NCI-H460 (cell line): ENCODE measurements at places on chromosomes 13 and 19. TPM values are rescaled to one million over a fixed set of nuclear protein-coding genes. Genes with fewer than 3 reads are reported as not detected.

The LHFPL6 gene
- total RNA-seq, result 18.3 and 19.4 TPM in 2 replicates

GRCh38 chr19:29031216-29031615, 181.7 kb downstream of the UQCRFS1 start:
- DNase-seq, result no peak

The IPO5 gene
- total RNA-seq, result 128 and 132 TPM in 2 replicates

DNA sequence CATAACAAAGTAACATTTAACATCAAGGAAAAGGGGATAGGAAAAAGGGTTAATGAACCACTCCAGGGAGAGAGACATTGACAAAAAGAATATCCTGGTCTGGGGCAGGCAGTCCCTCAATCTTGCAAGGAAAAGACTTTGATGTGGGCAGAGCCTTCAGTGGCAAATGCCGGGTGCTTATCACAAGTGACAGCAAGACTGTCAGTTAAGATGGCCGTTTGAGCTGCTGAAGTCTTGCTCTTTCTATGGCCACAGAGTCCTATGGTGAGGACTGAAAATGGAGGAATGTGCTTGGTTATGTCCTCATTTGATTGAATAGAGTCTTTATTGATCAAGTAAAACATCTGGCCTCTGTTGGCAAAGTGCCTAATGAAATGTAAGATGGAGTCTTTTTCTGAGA, 112.1 kb downstream of the B3GLCT start:
- DNase-seq, result no peak

GRCh38 chr19:33333642-33334041, 31.3 kb upstream of the CEBPA start:
- DNase-seq, result no peak

DNA sequence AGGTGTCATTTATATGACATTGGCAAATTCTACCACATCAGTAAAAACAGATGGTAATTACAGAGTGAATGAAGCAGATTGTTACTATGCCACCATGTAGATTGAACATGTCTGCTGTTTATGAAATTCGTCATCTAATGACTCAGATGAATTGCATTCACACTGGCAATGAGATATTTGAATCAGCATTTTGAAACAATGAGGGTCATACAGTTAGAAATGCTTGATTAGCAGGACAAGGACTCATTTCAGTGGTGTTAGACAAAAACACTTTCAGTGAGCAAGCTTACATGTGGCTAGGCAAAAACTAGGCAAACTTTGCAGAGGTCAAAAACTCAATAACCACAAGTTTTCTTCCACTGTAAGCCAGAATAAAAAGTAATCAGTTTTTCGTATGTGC, 1165.0 kb downstream of the SLITRK1 start:
- peak; percentile 21 for DNase-seq

The ZFP28 gene
- 4.2 and 6.0 TPM in 2 replicates for total RNA-seq

DNA sequence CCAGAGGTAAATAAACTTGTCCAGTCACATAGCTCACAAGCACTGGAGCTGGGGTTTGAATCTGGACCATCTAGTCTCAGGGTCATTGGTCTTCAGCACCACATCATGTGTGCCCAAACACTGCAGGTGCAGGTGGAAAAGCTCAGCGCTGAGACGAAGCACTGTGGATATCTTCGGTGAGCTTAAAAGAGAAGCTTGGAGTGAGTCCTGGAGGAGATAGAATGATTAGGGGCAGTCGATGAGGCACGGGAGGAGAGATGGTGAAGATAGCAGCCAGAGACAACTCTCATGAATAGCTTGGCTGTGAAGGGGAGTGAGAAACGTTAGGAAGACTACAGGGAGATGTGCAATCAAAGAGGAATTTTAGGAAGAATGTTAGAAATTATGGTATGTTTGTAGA, 389.3 kb downstream of the FGF9 start:
- no peak for DNase-seq

GRCh38 chr19:907183-907853, 5.7 kb downstream of the R3HDM4 start:
- no peak for DNase-seq

The CYP2A7 gene
- not detected in 2 replicates for total RNA-seq

The POU2F2 gene
- 0.02 TPM in 1 of 2 replicates, not detected in the other for total RNA-seq

The KIR3DL1 gene
- total RNA-seq, result not detected in 2 replicates
